ENCODE measurements at places on chromosomes 16 and 17.

GRCh38 chr17:64357191-64357981, 33.3 kb downstream of the PECAM1 start:
- DNase-seq, result peak; percentile 99

GRCh38 chr16:85474621-85475217, 138.4 kb upstream of the GSE1 start:
- DNase-seq, result no peak

DNA sequence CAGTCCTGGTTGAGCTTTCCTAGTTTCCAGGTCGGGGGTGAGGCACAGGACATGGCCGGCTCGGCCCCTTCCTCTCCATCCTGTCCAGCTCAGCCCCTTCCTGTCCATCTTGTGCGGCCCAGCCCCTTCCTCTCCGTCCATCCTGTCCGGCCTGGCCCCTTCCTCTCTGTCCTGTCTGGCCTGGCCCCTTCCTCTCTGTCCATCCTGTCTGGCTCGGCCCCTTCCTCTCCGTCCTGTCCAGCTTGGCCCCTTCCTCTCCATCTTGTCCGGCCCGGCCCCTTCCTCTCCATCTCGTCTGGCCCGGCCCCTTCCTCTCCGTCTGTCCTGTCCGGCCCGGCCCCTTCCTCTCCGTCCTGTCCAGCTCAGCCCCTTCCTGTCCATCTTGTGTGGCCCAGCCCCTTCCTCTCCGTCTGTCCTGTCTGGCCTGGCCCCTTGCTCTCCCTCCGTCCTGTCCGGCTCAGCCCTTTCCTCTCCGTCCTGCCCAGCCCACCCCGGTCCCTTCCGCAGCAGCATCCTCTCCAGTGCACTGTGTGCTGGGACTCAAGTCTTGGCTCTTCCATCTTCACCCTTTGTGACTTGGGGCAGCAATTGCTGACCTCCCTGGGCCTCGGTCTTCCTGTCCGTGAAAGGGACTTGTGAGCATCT, 5.5 kb upstream of the ZNF750 start:
- DNase-seq, result no peak

DNA sequence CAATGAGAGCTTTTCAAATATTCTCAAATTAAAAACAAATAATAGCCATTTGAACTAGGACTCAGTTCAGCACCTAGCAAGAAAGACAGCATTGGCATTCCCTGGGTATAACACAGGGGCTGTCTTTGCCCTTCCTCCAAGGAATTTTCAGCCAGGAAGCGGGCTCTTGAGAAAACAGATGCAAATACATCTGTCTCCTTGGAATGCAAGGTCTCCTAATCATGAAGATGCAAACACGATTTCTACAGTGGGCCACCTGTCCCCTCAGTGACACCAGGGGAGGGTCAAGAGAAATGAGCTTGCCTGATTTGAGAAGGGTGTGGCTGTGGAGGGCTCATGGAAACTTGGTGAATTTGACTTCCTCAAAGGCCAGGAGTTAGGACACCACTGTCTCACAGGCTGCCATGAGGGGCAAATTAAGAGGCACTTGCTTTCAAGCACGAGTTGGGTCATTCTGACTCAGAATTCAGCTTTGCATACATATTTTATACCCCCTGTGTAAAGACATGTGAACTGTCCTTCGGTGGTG, 24.5 kb upstream of the SUPT4H1 start:
- no peak for DNase-seq

DNA sequence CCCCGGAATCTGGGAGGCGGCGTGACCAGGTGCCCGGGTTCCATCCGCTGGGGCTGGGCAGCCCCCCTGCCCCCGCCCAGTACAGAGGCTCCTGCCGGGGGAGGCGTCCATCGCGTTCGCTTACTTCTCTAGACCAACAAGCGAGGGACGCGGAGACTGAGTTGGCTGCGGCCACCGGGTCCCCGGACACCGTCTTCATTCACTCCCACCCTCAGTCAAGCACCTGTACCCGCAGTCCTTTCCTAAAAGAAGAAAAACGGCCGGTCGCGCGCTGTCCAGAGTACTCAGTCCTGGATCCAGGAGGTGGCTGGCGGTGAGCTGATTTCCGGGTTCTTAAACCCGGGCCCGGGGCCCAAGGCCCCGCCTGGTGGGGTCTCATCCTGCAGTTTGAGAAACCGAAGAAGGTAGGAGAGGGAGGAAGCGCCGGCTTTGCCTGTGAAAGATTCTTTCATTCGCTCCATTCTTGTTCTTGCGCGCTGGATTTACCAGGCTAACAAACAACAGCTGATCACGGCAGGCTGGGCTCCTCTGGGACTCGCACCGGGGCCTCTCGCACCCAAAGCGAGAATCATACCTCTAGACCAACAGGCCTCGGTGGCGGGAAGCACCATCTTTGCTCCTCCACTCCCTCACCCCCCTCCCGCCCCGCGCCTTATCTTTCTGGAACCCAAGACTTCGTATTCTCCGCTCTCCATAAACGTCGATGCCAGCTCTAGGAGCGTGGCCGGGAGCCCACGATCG, 17.4 kb upstream of the OR1F1 start:
- no peak for DNase-seq

DNA sequence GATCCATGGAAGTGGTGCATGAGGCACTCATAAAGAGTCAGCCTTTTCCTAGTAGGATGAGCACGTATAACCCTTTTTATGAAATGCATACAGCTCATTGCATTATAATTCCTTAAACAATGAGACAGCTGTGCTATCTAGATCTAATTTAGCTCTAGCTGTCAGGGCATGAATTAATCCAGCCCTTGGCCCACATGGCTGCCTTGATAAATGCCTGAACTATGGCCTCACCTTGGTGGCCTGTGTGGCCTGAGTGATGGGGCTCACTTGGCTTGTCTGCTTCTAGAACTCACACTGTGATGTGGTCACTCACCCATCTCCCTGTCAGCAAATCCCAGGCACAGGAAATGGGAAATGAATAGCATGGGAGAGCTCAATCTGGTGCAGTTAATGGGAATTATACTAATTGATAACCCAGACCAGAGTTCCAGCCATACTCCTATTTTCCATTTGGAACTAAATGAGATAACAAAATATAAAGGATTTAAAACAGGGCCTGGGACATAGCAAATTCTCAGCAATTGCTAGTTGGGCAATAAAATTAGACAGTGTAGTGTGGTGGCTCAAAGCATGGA, 153.6 kb downstream of the HS3ST2 start:
- no peak for DNase-seq

DNA sequence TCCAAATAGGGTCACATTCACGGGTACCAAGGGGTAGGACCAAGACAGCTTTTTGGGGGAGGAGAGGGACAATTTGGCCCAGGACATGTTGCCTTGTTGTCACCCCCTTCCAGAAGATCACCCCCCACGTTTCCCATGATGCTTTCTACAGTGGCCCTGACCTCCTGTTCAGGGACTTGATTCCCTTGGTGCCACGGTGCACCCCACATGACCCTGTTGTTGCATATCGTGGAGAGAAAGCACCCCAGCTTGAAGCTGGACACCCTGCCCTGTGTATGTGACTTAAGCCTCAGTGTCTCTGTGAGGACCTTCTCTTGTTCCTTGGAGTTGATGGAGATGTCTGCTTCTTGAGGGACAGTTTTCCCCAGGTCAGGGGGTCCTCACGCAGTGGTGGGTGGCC, 12.6 kb downstream of the IL34 start:
- DNase-seq, result no peak

DNA sequence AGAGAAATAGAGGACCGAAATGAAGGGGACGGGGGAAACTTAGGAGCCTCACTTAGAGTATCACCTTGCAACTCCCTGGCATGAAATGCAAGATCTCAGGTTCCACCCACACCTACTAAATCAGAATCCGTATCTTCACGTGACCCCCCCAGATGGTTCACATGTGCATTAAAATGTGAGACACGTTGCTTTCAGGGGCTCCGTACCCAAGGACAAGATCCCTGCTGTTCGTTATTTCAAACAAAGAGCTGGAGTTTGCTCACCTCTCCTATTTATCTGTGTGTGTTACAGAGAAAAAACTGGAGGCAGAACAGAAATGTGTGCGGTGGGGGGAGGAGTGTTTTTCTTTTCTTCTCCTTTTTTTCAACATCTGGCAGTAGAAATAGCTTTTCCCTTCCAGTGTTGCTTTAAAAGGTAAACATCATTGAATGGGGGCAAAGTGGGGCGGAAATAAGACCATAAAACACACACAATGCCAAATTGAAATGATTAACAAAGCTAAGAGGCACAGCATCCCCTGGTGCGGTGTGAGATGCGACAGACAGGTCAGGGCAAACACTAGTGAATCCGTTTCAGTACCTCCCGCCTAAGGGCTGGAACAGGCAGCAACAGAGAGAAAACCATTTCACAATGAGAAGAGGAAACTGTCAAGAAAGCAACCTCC, 145.4 kb downstream of the SOX9 start:
- no peak for DNase-seq

DNA sequence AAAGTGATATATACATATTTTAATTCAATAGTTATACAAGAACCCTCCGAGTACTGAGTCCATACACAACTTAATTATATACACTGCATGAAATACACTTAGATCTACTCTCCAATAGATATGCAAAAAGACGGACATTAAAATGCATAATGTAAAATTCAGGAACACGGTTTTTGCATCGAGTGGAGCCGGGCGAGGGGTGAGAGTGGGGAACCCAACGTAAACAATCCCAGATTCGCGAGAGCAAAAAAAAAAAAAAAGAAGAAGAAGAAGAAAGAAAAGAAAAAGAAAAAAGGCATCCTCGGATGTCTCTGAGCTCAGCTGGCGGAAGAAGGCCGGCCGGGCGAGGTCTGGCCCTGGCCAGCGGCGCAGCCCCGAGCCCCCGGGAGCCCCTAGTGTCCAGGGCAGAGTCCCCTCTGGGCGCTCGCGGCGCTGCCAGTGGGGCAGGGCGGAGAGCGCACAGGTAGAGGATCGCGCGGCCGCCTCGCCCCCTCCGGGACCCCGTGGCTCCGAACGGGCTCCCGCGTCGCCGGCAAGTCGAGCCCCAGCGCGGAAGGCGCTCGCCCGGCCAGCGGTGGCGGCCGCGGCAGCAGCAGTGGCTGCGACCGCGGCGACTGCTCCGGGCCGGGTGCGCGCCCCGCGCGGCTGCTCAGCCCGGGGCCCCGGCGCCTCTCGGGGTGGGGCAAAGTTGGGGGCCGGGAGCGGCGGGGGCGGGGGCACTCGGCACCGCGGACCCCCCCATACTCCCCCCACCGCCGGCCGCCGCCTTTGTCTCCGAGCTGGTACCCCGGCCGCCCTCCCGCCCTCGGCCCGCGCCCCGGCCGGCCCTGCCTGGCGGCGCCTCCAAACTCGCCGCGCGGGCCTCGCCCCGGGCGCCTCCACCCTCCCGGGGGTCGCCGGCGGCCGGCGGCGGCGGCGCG, 9.6 kb upstream of the ZFHX3 start:
- DNase-seq, result no peak

GRCh38 chr17:29588017-29588561, 1.4 kb downstream of the GIT1 start:
- DNase-seq, result no peak

GRCh38 chr17:1228781-1229348, 41.4 kb upstream of the BHLHA9 start:
- no peak for DNase-seq

DNA sequence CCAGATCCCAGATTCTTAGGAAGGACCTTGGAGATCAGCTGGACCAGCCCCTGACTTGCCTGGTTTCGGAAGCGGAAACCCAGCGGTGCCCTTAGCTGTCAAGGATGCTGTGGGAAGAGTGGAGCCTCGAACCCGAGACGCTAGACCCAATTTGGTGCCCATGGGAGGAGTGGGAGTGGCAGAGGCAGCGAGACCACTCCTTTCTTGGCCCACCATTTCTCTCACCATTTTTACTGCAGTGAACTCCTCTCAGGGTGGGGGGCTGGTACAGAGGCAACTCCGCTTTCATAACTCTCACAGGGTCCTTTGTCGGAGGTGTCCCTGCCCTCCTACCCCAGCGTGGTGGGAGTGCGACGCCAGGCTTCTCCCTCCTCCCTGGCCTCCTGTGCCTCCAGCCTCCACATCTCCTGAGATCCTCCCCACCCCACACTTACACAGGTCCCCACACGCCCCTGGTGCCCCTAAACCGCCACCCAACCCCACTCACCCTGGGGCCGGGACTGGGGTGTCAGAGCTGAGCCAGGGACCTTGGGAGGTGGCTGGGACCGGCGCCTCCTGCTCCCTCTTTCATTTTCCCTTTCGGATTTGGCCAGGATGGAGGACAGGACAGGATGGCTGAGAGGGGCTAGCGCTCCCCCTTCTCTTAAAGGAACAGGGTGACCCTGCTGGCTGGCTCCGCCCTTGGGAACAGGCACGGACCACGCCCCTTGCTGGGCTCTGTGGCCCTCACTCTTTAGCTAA, at the start of gene GJD3:
Gene GJD3 (minus strand): TSS at position 617 of the 741 bp plus-strand sequence. CDS start 922 bp downstream, outside the sequence.
- no peak for DNase-seq

DNA sequence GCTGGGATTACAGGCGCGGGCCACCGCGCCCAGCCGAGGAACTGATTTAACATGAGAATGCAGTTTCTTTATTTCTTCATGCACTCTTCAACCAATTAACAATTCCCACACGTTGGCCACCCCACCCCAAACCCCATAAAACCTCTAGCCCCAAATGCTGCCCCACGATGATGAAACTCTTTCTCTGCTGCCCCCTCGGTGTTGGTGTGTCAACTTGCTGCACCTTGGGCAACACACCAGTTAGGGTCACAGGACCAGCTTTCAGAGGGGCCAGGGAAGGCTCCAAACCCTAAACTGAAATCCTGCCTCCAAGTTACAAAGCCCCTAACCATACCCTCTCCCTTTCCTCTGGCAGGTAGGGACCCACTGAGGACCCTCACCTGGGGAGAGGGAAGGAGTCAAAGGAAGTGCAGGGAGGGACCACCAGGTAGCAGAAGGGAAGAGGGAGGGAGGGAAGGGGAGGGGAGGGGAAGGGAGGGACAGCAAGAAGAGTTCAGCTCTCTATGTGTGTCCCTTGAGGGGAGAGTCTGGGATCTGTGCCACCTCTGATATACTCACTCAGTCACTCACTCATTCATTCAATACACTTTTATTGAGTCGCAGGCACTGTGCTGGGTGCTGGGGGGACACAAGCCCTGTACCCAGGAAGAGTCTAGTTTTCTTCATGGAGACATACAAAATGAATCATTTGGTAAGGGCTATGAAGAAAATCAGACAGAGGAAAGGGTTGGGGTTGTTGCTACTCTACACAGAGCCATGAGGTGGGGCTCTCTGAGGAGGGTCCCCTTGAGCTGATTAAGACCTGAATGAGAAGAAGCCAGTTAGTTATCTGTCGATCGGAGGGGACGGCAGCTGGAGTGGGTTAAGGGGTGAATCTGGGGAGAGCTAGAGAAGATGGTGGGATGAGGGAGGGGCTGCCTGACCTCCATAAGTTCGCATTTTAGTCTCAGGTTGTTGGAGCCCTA, 3.9 kb downstream of the PLXDC1 start:
- DNase-seq, result no peak

- DNase-seq, result no peak
These were observed 176.3 kb downstream of the HS3ST3A1 start for GRCh38 chr17:13425390-13425789.

Data from BJ (cell line).